Left hindlimb (tissue), 1 donor: ENCODE measurements at places on chromosomes 5 and 9.
A peak's percentile ranks its signal among the peaks of the same experiment; 100 is the strongest.

GRCh38 chr5:19835442-19835841, 152.6 kb downstream of the CDH18 start:
- DNase-seq = no peak

- no peak for DNase-seq
Observed at GRCh38 chr5:17434982-17435381, 63.0 kb upstream of the TAF11L2 start.

- no peak for DNase-seq
Observed at GRCh38 chr5:148855249-148856008, 29.0 kb downstream of the ADRB2 start.

- DNase-seq = no peak
Observed at GRCh38 chr5:148840531-148840930, 14.1 kb downstream of the ADRB2 start.

GRCh38 chr5:14183187-14183939, 40.2 kb downstream of the TRIO start:
- no peak for DNase-seq

DNA sequence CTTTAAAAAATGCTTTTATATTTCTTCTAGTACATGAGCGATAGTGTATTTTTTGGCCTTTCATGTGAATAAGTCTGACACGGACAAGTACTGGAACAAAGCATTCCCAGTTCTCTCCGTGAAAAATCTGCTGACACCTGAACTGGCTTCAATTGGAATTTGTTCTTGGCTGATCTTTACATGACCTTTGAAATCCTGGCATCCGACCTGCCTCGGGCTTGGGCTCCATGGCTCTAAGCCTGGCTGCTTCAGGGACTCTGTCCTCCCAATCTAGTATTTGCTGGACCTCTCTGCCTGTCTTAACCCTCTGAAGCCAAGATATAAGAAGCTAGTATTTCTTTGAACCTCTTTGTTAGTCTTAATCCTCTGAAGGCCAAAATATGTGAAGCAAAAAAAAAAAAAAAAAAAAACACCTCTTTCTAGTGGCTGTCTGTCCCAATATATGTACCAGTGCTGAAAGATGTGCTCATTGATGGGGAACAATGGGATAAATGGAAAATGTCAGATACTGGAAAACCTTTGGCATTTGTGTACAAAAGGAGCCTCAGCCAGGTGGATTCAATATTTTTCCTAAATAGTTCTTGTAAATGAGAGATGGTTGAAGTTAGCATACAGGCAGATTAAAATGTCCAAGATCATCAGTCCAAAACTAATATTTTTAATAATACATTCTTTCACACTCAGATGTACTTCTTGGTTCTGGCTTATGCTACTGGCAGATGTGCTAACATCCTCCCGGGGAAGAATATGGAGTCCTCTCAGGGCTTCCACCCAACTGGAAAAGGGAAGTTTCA, 470.6 kb downstream of the TUSC1 start:
- DNase-seq = peak; percentile 58

GRCh38 chr5:132756542-132756941, 9.3 kb downstream of the CCNI2 start:
- no peak for DNase-seq

- no peak for DNase-seq
Observed at GRCh38 chr5:1709171-1709803, 90.3 kb downstream of the MRPL36 start.

- no peak for DNase-seq
Observed at GRCh38 chr9:37968228-37968701, 64.3 kb upstream of the SLC25A51 start.

DNA sequence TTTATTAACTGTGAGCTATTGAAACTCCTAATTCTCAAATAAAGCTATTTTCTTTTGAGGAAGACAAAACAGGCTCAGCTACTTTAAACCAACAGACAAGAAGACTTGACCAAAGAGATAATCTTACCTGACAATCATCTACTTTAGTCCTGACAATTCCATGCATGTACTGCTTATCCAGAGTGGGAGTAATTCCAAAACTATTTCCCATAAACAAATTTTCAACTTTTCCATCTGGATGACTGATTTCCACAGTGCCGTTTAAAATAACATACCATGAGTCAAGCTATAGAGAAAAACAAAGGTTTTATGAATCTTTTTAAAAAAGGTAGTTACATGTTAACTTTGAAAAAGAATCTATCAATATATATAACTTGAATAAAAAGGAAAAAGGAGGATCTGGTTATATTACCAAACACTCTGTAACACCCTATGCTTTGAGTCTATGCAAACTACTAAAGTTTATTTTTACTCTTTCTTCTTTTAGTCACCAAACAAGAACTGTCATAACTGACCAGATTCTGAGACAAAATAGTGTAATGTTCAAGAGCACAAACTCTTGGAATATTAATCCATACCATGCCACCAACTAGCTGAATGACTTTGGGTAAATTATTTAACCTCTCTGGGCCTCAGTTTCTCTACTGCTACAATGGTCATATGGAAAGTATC, 129.7 kb downstream of the RAPGEF6 start:
- DNase-seq = no peak

GRCh38 chr5:138732466-138732865, 20.8 kb upstream of the CTNNA1 start:
- no peak for DNase-seq

DNA sequence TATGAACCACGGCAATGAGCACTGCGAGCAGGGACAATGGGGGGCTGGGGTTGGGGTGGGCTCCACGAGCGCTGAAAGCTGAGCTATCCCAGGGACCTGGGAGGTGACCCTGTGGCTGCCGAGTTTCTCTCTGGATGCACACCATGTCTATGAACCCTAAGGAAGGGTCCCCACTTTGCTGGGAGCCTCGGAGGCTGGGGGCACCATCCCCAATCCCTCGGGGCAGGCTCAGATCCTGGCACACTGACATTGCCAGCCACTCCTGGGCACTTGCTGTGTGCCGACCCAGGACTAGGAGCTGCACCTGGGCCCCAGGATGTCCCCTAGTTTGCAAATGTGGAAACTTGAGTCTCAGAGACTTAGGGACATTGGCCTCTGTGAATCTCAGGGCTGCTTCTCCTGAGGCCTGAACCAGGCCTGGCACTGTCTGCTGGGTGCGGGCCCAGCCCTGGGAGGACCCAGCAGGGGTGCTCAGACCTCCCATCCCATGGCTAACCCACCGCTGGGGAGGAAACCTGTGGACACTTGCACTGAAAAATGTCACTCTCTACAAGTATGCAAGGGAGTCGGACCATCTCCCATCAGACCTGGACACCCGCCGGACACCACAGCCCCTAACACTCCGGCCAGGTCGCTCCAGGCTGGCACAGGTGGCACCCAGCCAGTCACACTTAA, 13.0 kb upstream of the CAMSAP1 start:
- DNase-seq = no peak

GRCh38 chr5:42930934-42931333, 109.2 kb downstream of the ANXA2R start:
- DNase-seq = no peak

DNA sequence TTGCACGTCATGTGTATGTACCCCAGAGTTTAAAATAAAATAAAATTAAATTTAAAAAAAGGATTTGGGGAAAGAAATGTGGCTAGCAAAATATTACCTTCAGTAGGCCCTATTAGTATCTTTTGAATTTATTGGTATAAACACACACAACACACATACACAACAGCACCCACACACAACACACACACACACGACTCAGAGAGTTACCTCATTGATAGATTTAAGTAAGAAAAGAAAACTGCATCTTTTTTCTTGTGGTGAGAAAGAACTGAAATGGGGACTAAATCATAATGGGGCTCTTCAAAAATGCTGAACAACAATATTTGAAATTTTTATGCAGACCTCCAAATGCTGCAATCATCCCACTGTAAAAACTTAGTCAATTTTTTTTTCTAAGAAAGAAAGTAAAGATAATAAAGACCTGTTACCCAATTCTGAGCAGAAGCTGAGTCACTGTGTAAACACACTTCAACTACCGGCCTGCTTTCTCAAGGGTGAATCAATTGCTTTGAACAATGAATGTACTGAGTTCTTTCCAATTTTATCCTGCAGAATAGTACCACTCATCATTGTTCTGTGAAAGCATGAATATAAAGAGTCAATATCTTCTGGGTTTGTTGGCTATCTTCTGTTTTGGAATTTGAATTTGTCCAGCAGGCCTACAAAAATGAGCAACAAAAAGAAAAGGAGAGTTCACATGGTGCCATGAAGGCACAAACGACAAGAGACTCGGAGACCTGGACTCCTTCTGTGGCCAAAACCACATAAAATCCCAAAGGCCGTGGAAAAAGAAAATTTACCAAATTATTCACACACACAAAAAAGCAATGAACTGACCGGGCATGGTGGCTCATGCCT, 57.9 kb upstream of the CCNG1 start:
- no peak for DNase-seq

GRCh38 chr9:87886933-87887505, 4.3 kb downstream of the SPATA31E1 start:
- DNase-seq = no peak

- no peak for DNase-seq
Observed at GRCh38 chr5:160280384-160281095, 31.8 kb downstream of the CCNJL start.

DNA sequence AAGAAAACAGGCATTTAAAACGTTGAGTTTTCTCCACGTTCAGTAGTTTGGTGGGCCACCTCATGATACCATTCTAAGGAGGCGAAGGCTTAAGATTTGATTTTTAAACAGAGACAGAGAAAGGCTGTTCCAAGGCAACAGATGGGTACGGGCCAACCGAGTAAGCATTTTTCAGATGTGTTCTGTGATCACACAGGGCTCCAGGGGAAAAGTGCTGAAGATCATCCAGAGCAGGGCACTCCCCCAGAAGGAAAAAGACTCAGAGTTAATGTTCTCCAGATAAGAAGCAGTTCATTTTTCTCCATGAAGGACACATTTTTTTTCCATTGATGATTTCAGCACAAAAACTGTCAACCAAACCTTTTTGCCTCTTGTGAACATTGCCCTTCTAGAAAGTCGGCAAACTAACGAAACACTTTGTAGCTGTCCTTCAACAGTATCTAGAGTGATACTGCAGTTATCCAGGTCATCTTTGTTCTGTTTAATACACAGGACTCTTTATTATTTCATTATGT, 138.7 kb downstream of the ALDH1A1 start:
- DNase-seq = no peak

GRCh38 chr5:132472431-132472830, 18.1 kb downstream of the IRF1 start:
- peak; percentile 2 for DNase-seq

DNA sequence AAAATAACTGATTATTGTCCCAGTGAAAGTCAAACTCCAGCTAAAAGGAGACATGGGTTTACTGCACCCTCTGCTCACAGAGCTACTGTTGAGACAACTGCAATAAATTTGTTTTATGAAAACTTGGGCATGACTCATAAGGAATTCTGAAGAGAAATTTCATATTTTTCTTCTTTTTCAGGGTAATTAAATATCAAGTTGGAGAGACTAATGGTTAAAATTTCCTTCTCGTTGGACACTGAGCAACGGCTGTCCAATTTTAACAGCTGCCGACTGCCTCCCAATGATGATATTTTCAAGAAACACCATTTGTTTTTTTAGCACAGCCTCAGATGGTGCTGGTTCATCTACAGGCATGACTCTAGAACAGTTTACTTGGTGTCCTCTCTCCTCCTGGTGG, 259.2 kb upstream of the RGMB start:
- DNase-seq = no peak

GRCh38 chr9:119167876-119168275, 201.4 kb downstream of the BRINP1 start:
- DNase-seq = no peak

DNA sequence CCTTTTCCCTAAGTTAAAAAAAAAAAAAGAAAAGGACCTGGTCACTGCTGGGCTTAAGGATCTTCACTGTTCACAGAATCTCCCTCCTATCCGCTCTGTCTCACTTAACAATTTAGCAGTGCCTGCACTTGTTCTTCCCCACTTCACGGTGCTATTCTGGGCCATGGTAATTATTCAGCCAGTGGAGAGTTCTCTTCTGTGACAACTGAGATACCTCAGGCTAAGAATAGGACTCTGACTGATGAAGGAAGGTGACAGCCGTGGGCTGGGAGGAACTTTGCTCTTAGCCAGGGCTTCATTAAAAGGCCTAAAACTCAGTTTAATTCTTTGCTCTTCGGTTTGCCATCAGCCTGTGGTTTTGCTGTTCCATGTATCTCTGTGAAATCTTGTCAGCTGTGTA, 51.9 kb upstream of the ENTREP1 start:
- DNase-seq = no peak

DNA sequence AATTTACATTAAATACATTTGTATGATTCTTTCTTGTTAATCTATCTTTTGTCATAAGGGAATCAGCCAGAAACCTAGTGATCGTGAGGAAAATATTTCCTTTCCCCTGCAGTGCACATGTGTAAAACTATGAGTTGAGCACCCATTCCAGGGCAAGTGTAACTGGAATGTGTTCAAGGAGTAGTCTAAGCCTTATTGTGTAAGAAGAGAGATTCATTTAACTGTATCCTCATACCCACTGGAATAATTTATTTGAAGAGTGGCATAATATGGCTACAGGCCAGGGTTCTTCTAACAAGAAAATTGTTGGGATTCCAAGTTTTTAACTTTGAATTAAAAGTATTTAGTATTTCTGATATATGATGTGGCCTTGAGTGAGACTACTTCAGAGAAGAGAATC, 1692.7 kb downstream of the EFNA5 start:
- no peak for DNase-seq

DNA sequence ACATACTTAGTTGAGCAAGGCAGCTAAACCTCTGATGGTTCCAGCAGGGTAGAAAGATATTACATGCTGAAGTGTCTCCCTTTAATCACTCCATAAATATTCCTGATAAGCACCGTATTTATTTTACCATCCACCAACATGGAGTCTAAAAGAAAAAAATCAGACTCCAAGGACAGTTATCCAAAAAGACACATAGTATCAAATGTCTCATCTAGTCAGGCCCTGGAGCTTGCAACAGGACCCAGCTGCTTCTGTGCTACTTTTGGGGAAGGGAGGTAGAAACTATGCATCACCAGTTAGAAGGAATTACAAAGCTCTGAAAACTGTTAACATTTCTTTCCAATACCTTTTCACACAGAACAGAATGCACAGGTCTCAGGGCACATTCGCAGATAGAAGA, 88.1 kb downstream of the S1PR3 start:
- DNase-seq = no peak

- DNase-seq = no peak
Observed at GRCh38 chr5:163759000-163759704, 253.7 kb downstream of the MAT2B start.

DNA sequence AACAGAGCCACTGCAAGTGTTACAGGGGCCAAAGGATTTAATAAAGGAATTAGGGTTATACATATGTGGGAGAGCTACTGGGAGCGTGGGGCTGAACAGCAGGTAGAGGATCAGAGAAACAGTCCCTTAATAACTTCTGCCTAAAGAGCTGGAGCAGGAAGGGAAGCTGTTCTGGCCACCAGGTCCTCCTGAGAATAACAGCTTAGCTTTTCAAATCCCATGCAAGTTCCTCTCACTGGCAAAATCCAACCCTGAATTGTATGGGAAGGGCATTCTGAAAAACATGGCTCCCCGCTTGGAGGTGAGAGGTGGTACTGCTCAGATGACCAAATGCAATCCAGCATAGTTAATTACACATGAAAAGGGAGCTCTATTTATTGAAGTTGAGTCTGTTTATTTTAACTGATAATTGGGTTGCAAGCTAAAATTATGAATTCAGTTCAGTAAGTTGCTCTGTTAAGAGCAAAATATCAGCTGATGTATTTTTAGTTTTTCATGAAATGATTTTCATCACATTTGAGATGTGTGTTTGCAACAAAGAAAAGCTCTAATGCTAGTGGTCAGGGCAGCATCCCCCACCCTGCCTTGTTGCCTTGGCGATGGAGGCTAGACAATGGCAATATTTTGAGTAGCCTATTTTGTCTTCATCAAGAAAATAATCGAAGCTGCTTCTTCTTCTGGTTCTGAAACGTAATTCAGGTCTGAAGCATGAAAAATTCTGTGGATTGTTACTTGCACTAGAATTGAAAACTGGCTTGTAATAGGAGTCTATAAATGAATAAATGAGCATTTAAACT, 58.4 kb upstream of the SH3GL2 start:
- DNase-seq = no peak
